ENCODE measurements at places on chromosomes 4 and X.

DNA sequence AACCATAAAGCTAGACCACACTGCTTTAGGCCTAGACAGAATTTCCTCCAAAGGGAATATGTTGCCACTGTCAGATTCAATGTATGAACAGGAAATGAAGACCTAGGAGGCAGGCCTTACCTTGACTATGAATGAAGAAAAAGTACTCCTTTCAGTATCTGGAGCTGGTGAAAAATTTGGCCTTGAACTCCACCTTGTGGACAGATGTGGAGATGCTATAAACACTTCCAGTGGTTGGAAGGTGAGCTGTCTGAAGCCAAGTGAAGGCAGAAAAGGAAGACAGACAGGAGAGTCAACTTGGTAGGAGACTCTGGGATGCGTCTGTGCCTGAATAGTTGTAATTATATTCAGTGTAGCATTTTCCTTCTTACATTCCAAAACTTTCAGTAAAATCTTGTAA, 17.2 kb downstream of the SPIN3 start:
- DNase-seq = peak; percentile 10

DNA sequence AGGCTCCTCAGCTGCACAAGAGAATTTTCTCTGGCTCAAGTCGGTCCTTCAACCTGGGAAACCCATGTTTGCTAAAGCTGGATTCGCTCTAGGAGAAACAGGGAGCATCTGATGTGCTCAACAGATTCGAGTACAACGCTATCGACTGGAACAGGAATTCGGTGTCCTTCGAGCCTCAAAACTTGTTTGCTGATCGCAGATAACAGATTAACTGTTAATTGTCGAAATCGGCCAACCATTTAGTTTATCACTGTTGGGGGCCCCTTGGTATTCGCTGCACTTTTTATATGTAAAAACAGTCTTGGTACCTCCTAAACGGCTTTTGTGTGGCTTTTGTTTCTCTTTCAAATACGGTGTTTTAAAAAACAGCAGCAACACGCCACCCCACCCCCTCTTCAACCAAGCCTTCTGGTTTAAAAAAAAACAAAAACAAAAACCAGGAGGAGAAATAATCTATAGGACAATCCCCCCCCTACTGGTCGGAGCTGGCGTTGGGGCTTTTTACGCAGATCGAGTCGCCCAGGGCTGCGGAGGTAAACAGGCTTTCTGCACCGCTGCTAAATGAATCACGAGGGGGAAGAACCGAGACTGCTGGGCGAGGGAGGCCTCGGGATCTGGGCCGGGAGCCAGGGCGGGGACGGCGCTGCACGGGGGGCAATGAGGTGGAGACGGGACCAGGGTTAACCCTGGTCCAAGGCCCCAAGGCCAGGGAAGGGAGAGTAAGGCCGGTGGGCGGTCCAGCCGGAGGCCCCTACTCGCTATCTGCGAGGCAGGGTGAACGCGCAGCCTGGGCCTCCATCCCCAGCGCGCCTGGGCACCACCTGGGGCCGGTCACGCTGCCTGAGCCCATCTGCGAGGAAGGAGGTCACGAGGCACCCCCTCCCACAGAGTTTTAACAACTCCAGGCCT, 71.7 kb upstream of the BCOR start:
- DNase-seq = no peak

- no peak for DNase-seq
Measured at GRCh38 chr4:48588230-48589097, 98.4 kb downstream of the ZAR1 start.

DNA sequence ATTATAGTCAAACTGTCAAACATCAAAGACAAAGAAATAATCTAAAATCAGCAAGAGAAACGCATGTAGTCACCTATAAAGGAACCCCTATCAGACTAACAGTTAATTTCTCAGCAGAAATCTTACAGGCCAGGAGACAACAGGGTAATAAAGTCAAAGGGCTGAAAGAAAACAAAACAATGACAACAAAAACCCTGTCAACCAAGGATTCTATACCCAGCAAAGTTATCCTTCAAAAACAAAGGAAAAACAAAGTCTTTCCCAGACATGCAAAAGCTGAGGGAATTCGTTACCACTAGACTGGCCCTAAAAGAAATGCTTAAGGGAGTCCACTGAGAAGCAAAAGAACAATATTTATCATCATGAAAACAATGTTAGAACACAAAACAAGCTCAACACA, 22.1 kb downstream of the TMEM154 start:
- no peak for DNase-seq

DNA sequence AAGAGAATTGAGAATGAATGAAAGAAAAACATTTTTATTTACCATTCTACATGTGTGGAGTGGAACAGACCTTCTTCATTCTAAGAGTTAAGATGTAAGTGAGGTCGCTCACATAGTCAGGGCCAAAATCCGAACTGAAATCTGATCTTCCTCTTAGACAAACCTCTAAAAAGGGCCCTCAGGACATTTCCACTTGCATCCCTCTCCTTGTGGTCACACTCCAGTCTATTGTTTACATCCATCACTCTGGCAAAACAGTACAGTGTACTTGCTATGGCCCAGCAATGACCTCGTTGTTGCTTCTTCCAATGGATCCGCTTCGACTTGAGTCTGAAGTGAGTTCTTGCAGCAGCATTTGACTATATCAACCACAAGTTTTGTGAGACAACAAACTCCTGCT, 54.2 kb downstream of the MOSPD2 start:
- DNase-seq = no peak

DNA sequence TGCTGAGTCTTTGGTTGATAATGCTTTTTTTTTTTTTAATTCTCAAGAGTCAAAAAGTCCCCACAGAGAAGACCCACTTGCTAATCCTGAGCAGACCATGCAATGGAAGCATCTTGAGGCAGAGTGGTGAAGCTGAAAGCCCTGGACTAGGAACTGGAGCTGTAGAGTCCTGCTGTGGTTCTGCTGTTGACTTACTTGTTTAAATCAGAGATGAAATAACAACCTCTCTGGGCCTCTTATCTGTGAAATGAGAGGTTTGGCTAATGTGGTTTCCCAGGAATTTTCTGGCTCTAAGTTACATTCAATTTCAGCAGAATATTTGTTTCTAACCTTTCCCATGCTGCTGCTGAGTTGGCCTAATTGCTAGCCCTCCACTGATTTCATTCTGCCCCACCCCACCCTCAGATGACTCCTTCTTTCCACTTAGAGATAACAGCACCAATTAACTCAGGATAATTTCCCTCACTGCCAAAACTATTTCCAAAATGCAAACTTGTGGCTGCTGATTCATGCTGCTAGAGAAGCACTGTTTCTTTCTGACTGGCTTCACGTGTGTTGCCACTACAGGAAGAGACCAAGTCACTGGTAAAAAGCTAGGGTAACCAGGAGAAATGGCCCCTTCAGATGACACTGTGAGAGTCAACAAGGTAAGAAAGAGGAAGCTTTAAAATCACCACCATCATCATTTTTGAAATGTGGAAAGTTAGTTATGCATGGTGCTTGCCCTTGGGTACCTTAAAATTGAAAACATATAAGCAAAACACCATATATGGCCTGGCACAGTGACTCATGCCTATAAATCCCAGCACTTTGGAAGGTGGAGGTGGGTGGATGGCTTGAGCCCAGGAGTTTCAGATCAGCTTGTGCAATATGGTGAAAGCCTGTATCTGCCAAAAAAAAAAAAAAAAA, 326.4 kb downstream of the DCHS2 start:
- no peak for DNase-seq

- no peak for DNase-seq
Measured at GRCh38 chr4:119781044-119781443, 152.4 kb upstream of the PDE5A start.

DNA sequence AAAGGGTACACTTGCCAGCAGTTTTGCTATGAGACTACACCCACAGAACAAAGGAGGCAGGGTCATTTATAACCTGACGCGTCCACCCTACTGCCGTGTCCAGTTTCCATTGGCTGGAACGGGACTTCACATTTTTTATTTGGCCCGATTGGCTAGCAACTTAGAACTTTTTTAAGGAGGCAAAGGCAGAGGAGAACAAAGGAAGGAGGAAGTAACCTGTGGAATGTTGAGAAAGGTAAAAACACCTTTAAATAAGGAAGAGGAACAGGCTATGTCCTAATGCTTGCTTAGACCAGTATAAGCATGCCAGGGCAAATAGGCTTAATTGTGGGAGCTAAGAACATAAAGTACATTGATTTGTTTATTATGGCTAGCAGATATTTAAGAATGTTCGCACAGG, 18.7 kb downstream of the KDM6A start:
- no peak for DNase-seq
